Substantia nigra (tissue), 51 donors: ENCODE measurements at places on chromosomes 13 and 19.

- DNase-seq = no peak
Observed at GRCh38 chr13:31413516-31413915, 213.7 kb downstream of the B3GLCT start.

- no peak for DNase-seq
Observed at GRCh38 chr19:55304279-55304978, 20.6 kb downstream of the BRSK1 start.

- DNase-seq = no peak
Observed at GRCh38 chr19:48506138-48506733, 5.4 kb downstream of the LMTK3 start.

DNA sequence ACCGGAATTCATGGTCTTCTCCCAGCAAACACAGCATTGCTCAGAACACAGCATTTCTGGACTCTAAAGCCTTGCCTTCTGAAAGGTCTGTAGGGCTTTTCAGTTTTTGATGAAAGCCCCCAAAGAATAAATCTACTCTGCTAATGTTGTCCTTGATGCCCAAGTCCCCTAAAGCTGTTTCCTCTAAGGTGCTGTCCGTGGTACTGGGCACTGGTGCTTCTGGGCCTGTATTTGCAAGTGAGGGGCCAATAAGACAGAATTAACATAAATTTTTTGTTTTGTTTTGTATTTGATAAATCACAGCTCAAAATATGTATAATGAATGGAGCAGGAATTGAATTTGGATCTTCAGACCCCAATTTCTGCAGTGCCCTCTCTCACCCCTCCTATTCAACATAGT is 12.1 kb upstream of the LGALS13 start:
- DNase-seq = no peak

DNA sequence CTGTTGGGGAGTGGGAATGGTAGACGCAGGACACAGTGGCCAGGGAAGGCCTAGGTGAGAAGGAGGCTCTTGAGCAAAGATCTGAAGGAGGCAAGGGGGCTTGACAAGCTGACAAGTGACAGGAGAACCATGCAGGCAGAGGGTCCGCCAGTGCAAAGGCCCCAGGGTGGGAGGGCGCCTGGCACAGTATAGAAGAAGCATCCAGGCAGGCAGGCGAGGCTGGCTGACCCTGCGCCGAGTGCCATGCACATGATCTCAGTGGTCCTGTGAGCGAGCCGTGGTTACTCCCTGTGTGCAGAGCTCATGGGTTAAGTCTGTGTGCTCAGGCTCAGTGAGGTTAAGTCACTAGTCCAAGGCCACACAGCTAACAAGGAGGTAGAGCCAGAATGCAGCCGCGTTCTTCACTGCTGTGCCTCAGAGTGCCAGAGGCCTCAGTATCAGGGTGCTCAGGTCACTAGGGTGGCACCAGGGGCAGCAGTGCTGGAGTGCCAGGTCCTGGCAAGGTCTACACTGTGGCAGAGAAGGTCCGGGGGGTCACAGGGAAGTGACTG is 15.2 kb downstream of the CNFN start:
- no peak for DNase-seq

DNA sequence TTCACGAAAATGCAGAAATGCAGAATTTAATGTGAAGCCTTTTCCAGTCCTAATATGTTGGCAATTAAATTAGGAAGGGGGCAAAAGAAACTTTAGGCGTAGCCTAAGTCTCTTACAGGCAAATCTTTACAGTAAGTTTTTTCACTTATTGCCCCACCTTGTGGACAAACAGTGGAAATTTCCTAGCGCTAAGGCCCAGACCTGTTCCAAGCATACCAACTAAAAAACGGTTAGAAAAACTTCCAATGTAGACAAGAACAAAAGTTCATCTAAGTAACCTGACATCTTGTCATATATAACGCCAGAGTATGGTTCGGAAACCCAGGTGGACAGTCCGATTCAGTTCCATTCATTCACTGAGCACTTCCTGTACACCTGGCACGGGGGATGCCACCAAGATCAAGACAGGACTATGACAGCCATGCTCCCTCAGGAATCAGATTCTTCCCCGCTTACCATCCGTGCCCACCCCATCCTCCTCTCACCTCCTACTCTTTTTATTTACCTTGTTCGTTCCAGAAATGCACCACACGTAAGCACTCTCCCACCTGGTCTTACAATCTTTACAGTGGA is 4.9 kb downstream of the ZAR1L start:
- DNase-seq = no peak

DNA sequence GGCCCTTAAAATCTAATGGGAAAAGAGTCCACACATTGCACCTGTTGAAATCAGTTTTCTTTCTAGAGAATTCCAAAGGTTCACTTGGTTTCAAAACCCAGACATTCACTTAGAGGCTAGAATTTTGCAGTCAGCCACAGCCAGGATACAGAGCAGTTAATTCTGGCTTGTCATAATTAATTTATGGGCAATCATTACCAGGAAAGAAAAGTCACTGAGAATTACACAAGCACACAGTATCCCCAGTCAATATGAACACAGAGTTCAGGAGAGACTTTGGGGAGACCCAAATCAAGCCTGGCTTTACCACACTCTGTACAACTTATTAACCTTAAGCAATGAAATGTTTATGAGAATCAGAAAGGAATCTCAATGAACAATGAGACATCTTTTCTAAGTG is 224.3 kb upstream of the SOX21 start:
- no peak for DNase-seq

DNA sequence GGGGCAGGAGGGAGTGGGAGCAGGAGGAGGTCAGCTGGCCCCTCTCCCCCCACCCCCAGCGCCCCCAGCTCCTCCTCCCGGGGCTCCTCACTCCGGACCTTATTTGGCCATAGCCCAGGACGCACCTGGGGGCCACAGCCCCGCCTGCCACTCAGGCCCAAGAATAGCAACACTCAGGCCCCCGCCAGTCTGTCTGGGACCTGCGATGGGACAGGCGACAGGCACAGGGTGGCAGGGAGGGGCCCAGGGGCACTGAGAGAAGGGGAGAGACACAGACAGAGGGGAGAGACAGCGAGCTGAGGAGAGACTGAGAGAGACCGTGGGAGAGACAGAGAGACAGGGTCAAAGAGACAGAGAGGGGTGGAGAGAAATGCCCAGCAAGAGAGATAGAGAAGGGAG is 10.2 kb downstream of the JOSD2 start:
- no peak for DNase-seq

- DNase-seq = no peak
Observed at GRCh38 chr13:112746044-112746443, 56.2 kb downstream of the ATP11A start.
